T-helper 9 cell (primary cell): ENCODE measurements at places on chromosomes 4 and X.
A peak's percentile ranks its signal among the peaks of the same experiment; 100 is the strongest.

DNA sequence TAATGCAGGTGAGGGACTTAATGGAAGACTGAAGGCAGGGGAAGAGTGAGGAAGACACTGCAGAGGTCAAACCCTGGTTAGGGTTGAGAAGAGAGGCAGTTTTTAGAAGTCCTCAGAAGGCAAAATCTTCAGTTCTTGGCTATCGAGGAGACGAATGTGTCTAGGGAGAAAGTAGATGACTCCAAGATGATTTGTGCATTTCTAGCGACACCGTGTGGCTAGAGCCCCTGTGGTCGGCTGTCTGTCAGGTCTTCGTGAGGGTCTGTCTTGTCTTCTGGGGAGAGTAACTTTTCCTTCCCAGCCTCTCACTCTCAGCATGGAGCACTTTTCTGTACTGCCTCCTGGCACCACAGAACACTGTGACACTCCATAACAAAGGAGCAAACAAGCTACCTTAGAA is 458.1 kb downstream of the STIM2 start:
- DNase-seq, result no peak

DNA sequence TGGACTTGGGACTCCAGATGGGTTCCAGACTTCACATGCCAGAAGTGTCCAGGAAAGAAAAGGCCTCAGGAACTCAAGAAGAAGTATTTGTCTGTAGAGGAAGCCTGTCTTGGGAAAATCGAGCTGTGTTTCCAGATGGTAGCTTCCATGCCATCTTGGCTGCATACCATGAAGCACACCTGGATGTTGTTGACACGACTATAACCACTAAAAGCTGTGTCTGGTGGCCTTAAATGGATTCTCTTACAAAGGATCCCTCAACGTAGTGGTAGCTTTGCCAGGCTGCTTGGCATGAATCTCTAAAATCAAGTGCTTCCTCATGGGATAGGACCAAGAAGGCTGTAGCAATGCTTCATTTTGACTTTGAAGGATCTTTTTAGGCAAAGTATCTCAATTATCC is 313.4 kb upstream of the BOD1L1 start:
- no peak for DNase-seq

DNA sequence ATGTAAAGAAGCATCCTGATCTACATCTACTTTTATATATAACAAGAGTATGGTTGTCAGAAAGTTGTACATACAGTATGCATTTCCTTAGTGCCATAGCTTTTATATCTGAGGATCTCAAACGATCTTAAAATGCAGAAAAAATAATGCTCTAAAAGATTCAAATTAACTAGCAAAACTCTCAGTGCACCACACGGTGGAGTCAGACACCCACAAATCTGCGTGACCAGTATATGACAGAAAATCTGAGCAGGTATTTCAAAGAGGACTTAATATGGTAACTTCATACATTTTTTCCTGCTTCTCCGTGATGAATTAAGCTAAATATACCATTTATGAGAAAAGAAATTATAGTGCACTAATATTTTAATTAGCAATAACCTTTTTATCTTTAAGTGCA is 803.0 kb downstream of the DMD start:
- DNase-seq, result peak; percentile 0

- DNase-seq, result no peak
Measured at GRCh38 chrX:23861215-23861896, 46.4 kb downstream of the APOO start.

DNA sequence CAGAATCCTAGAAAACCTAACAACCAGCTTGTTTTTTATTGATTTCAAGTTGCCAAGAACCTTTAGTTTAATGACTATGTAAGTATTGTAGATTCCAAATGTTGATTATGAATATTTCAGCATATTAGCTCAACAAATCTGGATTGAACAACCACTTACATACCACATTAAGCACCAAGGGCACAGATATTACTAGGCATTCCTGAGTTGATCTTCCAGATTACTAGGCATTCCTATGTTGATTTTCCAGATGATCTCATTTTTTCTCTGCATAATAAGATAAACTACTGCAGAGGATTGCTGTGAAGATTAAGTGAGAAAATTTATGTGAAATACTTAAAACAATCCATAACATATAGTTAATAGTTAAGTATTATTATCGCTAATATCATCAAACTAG is 17.4 kb upstream of the DCAF8L1 start:
- DNase-seq, result no peak

- no peak for DNase-seq
Measured at GRCh38 chr4:33067221-33067620, 2347.1 kb downstream of the PCDH7 start.

GRCh38 chr4:67575232-67576058 is 16.9 kb downstream of the STAP1 start:
- DNase-seq, result no peak

DNA sequence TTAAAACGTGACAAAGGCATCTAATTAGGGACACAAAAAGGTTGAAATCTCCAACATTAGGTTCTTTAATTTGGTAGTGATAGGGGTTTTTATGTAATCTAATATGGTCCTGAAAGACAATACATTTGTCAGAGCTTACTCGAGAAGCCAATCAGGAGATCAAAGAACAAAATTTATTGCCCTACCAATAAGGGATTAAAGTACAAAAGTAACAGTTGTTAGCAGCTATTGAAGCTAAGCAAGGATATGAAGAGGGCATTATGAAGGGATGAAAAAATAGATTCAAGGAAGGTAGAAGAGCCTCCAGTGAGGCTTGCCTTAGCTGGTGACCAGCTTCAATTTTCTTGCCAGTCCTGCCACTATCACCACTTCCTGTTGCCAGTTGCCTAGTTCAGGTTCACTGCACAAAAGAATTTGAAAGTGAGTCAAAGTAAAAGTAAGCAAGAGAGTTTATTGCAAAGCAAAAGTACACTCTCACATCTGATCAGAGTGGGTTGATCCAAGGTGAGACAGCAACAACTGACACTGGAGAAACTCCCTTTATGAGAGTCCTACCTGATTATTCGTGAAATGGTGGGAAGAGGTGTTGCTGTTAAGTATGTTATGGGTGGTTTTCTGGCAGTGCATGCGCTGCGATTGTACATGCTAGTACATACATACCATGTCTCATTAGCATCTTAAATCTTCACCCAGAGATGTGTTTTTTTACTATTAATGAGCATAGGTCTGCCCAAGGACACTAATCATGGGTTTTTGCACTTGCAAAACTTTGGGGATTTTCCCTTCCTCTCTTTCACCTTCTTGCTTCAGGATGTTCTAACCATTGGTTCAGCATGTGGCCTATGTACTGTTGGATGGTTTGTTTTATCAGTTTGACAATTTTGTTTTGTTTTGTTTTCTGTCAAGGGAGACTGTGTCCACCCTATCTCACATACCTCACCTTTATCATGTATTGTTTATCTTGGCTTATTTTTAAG is 263.2 kb upstream of the ITM2A start:
- no peak for DNase-seq

DNA sequence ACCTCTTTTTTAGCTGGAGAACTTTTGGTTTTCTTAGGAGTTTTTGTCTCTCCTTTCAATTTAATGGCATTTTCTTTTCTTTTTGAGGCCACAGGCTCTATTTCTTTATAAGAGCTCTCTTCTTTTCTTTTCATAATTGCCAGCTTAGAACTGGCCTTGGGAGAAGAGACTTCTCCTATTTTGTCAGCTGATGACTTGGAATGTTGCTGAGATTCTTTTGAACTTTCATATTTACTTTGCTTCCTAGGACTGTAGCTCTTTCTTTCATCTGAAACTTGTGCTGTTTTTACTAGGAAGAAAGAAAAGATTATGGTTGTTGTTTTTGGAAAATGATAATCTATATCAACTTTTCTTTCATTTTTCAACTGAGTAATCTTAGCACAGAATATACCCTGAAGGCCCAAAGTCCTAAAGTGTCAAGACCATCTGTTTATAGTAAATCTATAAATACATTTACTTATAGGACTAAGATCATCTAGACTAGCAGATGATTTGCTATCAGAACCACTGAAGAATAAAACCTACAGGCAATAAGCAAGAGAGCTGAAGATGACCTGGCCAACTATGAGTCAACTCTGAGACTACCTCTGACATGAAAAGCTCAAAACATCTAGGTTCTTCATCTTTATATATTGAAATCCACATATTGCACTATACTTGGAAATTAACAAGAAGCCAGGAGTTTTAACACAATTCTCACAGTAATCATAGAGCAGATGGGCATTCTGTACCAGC is 45.6 kb downstream of the RFC1 start:
- no peak for DNase-seq

DNA sequence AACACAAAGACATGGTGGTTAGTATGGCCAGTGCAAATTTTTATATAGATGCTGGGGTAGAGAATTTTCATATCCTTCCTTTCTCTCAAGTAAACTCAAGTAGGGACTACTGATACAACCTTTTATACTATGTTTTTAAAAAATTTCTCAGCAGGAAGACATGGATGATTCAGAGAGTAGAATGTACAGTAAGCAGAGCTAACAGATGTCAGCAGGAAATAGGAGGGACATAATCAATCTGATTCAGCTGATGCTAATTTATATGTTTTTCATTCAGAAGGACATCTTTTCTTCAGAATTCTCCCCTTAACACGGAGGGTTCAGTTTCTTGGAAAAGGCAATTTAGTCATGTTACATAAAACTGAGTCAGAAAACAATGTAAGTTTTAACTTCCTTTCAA is 95.4 kb downstream of the GRIA2 start:
- no peak for DNase-seq

DNA sequence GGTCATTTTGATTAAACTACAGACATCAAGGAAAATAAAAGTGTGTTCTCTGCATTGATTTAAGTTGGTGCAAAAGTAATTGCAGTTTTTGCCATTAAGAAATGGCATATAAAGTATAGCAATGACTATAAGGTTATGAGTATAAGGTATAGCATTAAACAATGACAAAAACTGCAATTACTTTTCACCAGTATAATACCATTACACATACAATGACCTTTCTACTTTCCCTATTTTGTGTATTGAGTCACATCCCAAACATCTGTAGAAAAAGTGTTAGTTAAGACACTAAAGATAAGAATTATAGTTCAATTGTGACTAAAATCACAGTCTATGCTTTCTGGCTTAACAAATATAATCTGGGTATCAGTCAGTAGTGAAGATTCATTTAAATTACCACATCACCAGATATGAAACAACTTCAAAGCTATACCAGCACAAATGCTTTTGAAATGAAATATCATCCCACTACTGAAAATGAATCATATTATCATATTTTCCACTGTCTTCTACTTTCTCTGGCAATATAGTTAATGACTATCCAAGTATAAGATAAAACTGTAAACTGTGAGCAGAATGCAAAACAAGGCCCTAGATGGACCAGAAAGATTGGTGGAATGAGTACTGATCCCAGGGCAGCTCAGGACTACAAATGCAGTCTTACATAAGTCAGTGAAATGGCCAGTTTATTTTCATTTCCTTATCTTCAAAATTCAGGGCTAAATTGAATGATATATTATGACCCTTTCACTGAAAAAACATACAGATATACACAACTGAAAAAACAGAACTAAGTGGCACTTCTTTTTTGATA is 241.1 kb downstream of the ANTXR2 start:
- DNase-seq, result no peak

- DNase-seq, result no peak
Measured at GRCh38 chrX:10175319-10175871, 18.6 kb downstream of the CLCN4 start.

GRCh38 chr4:79446145-79446544 is 38.1 kb upstream of the GK2 start:
- DNase-seq, result no peak

GRCh38 chrX:39477031-39477761 is 620.6 kb downstream of the BCOR start:
- no peak for DNase-seq

DNA sequence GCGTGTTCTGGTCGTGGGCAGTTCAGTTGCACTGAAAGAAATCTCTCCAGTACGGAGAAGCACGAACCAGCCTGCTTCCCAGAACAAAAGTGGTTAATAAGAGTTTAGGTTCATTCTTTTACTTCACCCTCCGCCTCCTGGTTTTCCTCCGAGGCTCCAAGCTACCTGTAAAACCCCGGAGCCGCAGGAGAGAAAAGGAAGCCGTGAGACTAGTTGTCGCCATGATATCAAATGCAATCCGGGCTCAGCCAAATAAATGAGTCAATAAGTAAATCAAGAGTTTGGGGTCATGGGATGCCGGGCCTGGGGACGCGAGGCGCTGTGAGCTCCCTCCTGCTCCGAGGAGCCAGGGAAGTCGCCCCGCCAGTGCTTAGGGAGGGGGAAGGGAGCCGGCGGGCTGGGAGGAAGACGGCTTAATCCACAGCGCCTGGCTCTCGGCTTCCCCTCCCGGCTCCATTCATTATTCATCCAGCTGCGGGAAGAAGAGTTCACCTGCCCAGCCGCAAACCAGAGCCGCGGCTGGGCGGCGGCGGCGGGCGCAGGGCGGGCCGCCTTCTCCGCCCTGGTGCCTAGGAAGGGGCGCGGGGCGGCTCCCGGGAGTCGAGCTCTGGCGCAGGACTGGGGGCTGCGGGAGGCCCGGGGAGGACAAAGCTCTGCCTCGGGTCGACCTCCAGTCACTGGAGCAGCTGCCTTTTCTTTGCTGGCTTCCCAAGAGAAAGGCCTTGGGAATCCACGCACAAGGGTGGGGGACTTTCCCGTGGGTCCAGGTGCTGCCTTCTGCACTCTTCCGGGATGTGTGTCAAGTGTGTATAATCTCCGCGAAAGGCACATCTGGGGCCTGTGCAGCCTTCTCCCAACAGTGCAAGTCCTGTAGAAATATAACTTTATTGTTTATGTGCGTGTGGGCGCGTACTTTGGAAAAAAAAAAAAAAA is 1.7 kb downstream of the FRAS1 start:
- DNase-seq, result no peak

- no peak for DNase-seq
Measured at GRCh38 chr4:94827481-94828110, 69.8 kb downstream of the BMPR1B start.

- no peak for DNase-seq
Measured at GRCh38 chr4:106312377-106312776, 3.6 kb downstream of the TBCK start.

DNA sequence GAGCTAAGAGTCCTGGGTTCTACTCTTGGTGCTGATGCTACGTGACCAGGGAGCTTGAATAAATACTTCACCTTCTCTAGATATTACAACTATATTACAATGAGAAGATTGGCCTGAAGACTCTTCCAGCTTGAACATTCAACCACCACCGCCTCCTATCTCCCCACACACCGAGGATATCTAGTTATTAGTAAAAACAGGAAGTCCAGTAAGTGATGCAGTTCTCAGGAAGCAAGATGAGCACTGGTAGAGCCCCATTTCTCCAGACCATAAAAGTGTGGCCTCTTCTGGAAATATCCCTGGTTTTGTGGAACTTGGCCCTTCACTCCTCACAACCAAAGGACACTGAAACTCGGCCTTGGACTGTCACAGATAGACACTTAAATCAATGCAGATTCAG is 18.5 kb downstream of the PJA1 start:
- no peak for DNase-seq

DNA sequence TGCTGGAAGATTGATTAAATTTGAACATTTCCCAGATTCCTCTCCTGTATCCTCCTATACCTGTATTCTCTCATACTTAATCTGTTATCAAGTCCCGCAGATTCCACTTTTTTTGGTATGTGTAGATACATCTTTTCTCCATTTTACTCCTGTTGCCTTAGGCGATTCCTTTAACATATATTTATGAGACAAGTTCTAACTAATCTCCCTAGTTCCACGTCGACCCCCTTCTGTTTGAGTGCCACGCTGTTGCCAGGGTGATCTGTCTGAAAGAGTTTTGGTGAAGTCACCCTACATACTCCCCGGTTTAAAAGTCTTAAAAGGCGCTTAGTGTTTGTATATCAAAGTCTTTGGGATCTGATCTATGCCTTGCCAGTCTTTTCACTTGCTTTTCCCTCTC is 2.4 kb downstream of the HNRNPH2 start:
- no peak for DNase-seq
